NCI-H345 (cell line): ENCODE measurements at places on chromosomes 16 and 17.

- no peak for DNase-seq
These were observed 23.0 kb downstream of the SPPL2C start for GRCh38 chr17:45867702-45868101.

GRCh38 chr17:752002-752619, at the start of gene GEMIN4:
Gene GEMIN4 (minus strand): TSS chr17:752264. CDS start chr17:752142, 122 bp downstream.
- DNase-seq = peak; percentile 86

DNA sequence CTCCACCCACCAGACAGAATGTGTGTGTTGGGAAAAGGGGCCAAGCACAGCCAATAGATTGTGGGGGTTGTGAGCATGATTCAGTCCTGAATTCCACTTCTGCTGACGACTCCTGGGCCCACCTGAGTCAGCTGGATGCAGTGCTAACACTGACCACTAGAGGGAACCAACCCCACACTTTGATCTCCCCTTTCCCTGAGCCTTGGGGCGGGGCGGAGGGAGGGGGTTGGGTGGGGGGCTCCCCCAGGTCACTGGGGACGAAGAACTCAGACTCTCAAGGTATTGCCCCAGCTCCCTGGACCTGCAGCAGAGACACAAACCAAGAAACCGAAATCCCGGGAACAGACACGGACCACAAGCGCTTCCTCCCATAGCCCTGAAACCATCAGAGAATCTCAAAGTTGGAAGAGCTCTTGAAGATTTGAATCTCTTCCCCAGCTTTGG, 621 bp upstream of the CSHL1 start:
- peak; percentile 15 for DNase-seq

GRCh38 chr17:75087182-75087557, 584 bp upstream of the SLC16A5 start:
- no peak for DNase-seq

GRCh38 chr17:5122586-5123342, 6.9 kb downstream of the USP6 start:
- no peak for DNase-seq

- DNase-seq = no peak
These were observed 33.7 kb downstream of the TMEM235 start for GRCh38 chr17:78265121-78265520.

- no peak for DNase-seq
These were observed 18.7 kb upstream of the LGALS9 start for GRCh38 chr17:27612160-27612770.

GRCh38 chr16:66798161-66798560, 3.2 kb downstream of the TERB1 start:
- DNase-seq = no peak

GRCh38 chr17:79836972-79837887, 2.0 kb downstream of the CBX4 start:
- no peak for DNase-seq

DNA sequence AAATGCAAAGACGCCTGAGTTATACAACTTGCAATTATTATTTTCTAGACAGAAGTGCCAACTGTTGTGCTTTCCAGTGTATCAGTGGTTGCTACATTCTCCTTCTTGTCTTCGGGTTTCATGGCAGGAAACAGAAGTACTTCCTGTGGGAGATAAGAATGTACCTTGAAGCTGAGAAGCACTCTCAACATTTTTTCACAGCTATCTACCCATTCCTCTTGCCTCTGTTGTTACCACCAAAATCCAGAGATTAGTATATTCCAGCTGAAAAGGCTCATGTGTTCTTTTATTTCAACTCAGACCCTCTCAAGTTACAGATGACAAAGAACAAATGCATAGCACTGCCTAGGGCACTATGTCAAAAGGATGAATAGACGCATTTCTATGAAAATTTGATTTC, 4.8 kb upstream of the ADAT1 start:
- DNase-seq = no peak

DNA sequence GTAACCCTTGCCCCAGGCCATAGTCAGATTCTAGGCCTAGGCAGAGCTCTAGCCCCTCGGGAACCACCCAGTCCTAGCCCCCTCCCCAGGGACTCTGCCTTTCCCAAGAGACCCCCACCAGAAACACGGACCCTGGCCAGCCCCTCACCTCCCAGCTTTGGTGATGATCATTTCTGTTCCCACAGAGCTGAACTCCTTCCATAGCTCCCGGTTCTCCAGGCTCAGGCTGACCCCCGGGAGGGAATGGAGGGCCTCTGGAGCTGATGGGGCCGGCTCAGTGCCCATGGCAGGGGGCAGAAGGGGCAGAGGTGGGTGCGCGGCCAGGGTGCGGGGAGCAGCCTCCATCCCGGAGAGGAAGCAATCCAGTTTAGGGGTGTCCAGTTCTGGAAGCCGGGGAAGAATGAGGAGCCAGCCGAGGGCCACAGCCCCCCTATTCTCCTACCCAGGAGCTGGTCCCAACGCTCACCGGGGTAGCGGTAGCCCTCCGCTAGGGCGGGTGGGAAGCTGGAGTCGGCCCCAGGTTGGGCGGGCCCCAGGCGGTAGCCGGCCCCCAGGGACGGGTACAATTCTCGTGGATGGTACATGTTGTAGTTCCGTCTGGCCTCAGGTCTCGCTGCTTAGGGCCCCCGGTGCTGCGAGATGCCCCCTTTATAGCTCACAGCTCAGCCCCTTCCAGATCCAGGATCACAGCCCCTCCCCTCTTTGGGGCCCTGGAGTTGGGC, 953 bp downstream of the TBX6 start:
- DNase-seq = no peak

DNA sequence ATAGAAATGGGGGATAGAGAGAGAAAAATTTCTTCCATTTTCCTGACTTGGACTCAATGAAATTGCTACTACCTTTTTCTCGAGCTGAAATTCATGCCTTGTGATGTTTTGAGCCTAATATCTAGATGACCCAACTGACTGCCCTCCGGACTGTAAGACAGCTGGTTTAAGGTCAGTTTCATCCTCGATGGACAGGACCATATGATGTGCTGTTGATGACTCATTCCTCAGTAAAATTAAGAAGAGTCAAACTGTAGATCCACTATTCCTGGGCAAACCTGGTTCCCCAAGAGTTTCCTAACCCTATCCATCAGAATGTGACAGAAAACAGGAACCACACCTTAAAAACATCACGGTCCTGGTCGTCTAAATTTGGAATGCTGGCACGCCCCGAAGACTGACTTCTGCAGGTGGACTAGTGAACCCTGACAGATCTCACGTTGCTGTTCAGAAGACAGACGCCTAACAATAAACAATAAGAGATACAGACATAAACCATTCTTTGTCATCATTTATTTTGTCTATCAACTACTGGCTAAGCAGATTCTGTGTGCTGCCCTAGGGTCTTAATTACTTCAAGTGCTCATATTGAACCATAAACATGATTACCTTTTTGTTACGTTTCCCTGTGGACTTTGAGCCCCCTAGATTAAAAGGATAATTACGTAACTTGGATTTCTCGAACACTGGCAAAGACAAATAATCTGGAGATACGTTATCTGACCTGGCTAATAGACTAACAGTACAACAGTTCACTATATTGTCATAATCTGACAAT, 45.1 kb upstream of the NOS2 start:
- DNase-seq = no peak

GRCh38 chr16:72122308-72122707, 28.7 kb downstream of the DHX38 start:
- DNase-seq = no peak

- no peak for DNase-seq
These were observed 9.3 kb downstream of the TERF2 start for GRCh38 chr16:69376393-69377059.

GRCh38 chr17:11406716-11407115, 165.7 kb downstream of the SHISA6 start:
- peak; percentile 24 for DNase-seq

GRCh38 chr17:68853036-68853435, 102.2 kb downstream of the ABCA8 start:
- no peak for DNase-seq

GRCh38 chr16:70659546-70659945, 13.2 kb downstream of the IL34 start:
- no peak for DNase-seq

DNA sequence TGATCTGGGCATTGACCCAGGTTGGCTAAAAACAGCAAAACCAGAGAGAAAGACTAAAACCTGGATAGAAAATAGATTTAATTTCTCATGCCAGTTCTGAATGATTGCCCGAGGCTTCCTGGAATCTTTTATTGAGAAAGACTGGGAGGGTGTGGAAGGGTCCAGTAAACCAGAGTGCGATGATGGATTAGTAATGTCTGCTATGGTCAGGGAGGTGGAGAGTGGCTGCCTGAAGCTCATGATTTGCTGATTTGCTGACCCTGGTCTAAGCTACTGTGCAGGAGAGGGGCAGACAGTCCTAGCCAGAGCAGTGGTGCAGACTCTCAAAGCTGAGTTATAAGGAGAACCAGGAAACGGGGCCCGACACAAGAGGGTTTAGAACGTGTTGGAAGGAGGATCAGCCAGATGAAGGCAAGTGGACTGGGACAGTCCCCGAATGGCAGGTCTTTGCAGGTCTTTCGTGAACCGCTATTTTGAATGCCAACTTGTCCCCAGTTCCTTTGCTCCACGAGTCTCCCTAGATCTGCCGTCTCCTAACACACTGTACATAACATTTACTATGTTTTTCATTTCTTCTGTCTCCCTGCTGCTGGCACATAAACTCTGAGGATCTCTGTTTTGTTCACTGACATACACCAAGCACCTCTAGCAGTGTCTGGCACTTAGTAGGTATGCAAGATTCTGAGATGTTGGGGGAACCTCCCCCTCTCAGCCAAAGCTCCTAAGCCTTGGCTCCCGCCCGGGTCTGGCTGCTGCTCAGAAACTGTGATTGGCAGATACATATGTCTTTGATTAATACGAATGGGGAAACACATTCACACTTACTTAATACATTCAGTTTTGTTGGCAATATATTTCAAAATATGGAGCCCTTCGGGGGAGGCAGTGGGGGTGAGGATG, 237.3 kb upstream of the TNRC6C start:
- DNase-seq = no peak

DNA sequence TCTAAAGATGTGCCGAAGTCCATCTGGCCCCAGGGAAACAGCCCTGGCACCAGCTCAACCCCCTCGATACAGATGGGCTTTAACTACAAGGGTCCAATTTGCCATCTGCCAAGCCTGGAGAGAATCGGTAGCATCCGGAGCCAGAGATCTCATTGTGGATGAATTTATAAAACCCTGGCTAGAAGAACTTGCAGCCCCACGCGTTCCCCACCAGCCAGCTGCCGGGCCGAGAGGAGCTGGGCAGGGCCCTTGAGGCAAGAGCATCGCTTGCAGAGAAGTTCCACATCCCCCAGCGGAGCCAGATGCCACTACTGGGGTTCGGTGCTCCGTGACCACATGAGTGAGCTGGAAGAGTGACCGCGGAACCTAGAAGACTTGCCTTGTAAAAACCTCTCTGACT, 65.3 kb upstream of the NOL11 start:
- DNase-seq = no peak

DNA sequence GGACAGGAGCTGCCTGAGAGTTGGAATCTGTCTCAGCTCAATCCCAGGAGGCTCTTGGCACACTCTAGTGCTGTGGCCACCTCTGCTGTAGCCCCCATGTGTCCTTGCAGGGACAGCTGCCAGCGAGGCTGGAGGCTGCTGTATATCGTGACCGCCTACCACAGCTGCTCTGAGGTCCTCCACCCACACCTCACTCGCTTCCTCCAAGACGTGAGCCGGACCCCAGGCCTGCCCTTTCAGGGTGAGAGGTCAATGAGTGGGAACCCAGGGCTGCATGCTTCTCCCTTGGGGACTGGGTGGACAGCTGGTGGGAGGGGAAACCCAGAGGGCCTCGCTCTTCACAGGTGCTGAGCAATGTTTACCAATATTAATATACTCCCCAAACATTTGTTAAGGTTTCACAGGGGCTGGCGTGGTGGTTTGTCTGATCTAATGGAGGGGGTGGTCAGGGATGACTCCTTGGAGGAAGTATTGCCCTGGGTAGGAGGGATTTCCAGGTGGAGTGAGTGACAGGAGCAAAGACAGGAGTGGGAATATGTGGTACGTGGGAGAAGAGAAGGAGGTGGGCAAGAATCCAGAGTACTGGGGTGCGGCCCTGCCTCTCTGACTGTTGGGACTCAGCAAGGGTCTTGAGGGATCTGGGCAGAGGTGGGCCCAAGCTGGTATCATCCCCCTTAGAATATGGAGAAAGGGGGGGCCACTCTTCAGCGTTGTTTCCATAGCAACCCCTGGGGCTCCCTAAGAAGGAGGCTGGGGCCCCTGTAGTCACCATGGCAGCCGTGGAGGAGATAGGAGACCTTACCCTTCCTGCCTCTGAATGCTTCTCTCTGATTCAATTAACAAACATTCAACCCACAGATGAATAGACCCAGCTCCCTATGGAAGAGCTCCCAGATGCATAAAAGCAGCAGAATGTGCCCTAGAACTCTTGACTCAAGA, 22.2 kb upstream of the ALKBH5 start:
- DNase-seq = no peak

GRCh38 chr17:55527540-55528118, 16.4 kb upstream of the SMIM36 start:
- DNase-seq = peak; percentile 41

DNA sequence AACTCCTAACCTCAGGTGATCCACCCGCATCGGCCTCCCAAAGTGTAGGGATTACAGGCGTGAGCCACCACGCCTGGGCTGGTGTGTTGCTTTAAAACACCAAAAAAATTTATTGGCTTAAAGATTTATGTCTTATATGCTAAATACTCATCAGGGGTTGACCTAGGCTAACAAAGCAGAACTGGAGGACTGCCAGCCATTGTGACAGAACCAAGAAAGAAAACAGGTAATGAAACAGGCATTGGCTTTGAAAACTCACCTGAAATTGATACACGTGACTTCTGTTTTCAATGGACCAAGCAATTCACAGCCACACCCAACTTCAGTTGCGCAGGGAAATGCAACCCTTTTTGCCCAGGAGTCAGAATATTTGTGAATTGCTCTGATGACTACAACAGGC, 4.9 kb upstream of the PHAF1 start:
- DNase-seq = peak; percentile 17

GRCh38 chr16:1163567-1164055, 10.7 kb downstream of the CACNA1H start:
- DNase-seq = no peak

GRCh38 chr17:73384926-73385325, 73.1 kb upstream of the CDC42EP4 start:
- no peak for DNase-seq

DNA sequence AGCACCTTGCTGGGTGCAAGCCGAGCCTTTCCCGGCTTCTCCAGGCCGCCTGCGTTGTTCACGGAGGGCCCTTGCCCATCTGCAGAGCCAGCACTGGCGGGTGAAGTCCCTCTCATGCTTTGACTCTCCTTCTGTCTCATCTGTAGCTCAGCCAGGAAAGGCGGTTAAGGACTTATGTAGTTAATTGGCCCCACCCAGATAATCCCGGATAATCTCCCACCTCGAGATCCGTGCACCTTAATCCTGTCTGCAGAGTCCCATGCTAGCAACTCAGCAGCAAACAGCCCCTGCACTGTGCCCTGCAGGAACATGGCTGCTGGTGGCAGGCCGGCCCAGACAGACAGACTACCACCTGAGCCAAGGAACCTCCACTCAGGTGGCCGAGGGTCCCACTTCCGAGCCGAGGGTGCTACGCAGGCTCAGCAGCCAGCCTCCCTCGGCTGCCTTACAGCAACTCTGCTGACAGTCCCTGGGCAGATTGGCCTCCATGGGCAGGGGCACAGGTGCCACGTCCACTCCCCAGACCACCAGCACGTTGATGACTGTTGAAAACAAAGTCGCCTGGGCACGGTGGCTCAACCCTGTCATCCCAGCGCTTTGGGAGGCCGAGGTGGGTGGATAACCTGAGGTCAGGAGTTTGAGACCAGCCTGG, 16.9 kb downstream of the RAB40C start:
- DNase-seq = no peak
